Tibial artery (tissue), 4 donors: ENCODE measurements at places on chromosomes 16 and 17.

GRCh38 chr16:13289515-13289914 lies 388.1 kb downstream of the SHISA9 start:
- H3K27ac ChIP-seq = no peak overlapping the region
- no peak for DNase-seq
- no peaks in the 10 kb centered on the region for H3K4me1 ChIP-seq

DNA sequence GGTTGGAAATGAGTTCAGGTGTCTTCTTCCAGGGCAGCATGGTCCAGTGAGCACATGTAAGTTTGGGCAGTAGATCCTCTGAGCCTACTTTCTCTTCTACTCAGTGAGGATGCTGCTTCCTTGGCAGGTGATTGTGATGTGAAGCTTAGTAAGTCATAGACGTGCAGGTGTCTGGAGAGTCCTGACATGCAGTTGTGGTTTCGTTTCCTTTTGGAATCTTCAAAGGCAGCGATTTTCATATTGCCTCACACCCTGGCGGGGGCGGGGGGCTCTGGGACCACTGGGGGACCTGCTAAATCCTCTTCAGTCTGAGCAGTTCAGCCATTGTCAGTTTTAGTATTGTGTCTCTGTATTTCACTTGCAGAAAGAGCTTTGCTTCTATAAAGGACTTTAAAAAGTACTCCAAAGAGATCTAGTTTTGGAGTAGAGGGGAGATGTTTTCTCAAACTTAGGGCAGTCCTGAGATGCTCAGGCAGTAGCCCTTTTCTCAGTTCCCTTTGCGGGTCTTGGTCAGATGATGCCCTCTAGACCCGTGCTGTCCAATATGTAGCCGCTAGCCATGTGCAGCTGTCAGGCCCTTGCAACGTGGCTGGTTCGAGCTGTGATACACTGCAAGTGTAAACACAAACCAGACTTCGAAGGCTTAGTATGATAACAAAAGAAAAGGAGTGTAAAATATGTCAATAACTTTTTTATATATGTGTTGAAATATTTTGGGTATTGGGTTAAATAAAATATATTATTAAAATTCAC lies 4.0 kb upstream of the CDK5R1 start:
- H3K27ac ChIP-seq = peak overlapping the region; percentile 60
- H3K36me3 ChIP-seq = peaks cover 38% of the 10 kb centered on the region
- H3K4me1 ChIP-seq = peaks cover 35% of the 10 kb centered on the region
- H3K27me3 ChIP-seq = no peaks in the 10 kb centered on the region

- peak overlapping the region; percentile 47 for H3K4me3 ChIP-seq
- peak; percentile 77 for DNase-seq
- H3K4me1 ChIP-seq = peaks cover 37% of the 10 kb centered on the region
- no peaks in the 10 kb centered on the region for H3K36me3 ChIP-seq
- peak overlapping the region; percentile 70 for H3K27ac ChIP-seq
Measured at GRCh38 chr17:48024149-48025039, 13.2 kb downstream of the COPZ2 start.

GRCh38 chr16:52872731-52873130 lies 180.0 kb downstream of the CHD9NB start:
- H3K4me1 ChIP-seq = no peaks in the 10 kb centered on the region
- DNase-seq = no peak
- H3K36me3 ChIP-seq = no peaks in the 10 kb centered on the region
- no peak overlapping the region for H3K4me3 ChIP-seq
- H3K27ac ChIP-seq = no peak overlapping the region
- H3K27me3 ChIP-seq = no peaks in the 10 kb centered on the region

DNA sequence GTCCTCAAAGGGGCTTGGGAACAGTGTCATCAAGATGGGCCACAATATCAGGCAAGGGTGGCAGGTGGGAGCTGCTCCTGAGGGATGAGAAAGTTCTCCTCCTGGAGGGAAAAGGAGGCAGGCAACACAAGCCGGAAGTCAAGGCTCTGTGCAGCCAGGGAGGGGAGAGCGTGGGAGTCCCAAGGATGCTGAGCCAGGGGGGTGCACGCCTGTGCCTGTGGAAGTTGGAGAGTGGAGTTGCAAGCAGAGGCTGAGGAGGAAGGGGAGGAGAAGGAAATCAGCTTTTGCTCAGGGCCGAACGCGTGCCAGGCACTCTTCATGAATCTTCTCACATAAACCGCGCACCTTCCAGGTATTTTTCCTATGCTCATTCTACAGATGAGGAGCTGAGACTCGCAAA lies 7.4 kb upstream of the SLC13A2 start:
- H3K4me3 ChIP-seq = no peak overlapping the region
- H3K4me1 ChIP-seq = no peaks in the 10 kb centered on the region
- no peak for DNase-seq
- no peaks in the 10 kb centered on the region for H3K27me3 ChIP-seq

DNA sequence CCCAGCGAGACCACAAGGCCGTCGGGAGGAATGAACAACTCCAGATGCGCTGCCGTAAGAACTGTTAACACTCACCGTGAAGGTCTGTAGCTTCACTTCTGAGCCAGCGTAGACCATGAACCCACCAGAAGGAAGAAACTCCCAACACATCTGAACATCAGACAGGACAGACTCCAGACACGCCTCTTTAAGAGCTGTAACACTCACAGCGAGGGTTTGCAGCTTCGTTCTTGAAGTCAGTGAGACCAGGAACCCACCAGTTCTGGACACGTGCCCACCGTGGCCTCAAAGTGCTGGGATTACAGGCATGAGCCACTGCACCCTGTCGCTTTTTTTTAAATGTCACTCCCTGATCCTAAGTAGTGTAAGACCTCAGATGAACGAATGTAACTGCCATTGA lies 17.3 kb downstream of the KPNA2 start:
- H3K4me1 ChIP-seq = peaks cover 5% of the 10 kb centered on the region
- DNase-seq = no peak
- no peak overlapping the region for H3K4me3 ChIP-seq
- no peaks in the 10 kb centered on the region for H3K27me3 ChIP-seq
- H3K27ac ChIP-seq = no peak overlapping the region

DNA sequence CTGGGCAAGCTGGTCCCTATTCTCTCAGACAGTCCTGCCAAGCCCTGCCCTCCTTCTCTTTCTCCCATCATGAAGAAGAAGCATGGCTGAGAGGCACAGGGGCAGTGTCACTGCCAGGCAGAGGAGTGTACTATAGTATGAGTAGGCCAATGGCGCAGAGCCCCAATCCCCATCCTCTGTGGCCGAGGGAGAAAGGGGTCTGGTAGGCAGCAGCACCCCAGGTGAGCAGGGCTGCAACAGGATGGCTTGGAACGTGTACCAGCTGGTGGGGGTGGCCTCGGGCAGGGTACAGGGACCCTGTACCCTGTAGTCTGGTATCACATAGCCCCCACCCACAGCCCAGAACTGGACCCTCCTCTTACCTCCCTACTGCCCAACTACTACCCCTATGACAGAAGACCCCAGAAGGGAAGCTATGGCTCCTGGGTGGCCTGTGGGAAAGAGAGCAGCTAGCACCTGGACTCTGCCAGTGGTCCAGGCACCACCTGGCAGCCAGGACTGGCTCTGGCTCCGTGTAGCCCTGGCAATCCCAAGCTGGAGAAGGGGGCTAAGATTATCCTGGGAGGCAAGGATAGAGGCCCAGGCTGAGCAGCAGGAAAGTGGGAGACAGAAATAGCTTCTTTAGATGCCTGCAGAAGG lies 4.4 kb downstream of the SMARCD2 start:
- peak overlapping the region; percentile 99 for H3K27ac ChIP-seq
- H3K27me3 ChIP-seq = no peaks in the 10 kb centered on the region
- peak; percentile 72 for DNase-seq
- H3K4me1 ChIP-seq = peaks cover 67% of the 10 kb centered on the region

- no peak overlapping the region for H3K4me3 ChIP-seq
- no peaks in the 10 kb centered on the region for H3K27me3 ChIP-seq
- DNase-seq = no peak
Measured at GRCh38 chr16:56108724-56109123, 82.6 kb upstream of the GNAO1 start.

- no peak overlapping the region for H3K4me3 ChIP-seq
- H3K4me1 ChIP-seq = peaks cover 81% of the 10 kb centered on the region
- peak; percentile 72 for DNase-seq
Measured at GRCh38 chr16:11131706-11132105, 124.3 kb downstream of the SOCS1 start.

- H3K4me3 ChIP-seq = no peak overlapping the region
- no peaks in the 10 kb centered on the region for H3K4me1 ChIP-seq
- no peaks in the 10 kb centered on the region for H3K36me3 ChIP-seq
- H3K27ac ChIP-seq = no peak overlapping the region
Measured at GRCh38 chr16:14364386-14365199, 265.5 kb downstream of the PARN start.

GRCh38 chr17:73983621-73984400 lies 219.7 kb upstream of the RPL38 start:
- no peak overlapping the region for H3K4me3 ChIP-seq
- H3K4me1 ChIP-seq = no peaks in the 10 kb centered on the region
- H3K36me3 ChIP-seq = no peaks in the 10 kb centered on the region
- H3K27ac ChIP-seq = no peak overlapping the region
- H3K27me3 ChIP-seq = peaks cover 36% of the 10 kb centered on the region

DNA sequence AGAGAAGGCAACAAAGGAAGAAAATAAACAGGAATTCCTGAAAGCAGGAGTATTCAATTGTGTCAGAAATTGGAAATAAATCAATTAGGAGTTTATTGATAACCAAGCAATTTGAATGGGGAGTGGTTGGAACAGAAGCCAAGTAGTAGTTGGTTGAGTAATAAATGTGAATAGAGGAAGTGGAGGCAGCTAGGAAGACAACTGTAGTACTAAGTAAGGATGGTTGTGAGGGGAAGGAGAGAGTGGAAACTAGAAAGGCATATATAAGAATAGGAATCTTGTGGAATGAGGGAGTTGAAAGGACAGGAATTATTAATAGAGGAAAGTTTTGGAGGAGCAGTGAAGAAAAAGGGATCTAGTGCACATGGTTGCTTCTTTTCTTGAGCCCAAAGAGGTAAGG lies 34.4 kb downstream of the NFAT5 start:
- peaks cover 13% of the 10 kb centered on the region for H3K4me1 ChIP-seq
- no peaks in the 10 kb centered on the region for H3K36me3 ChIP-seq
- no peak overlapping the region for H3K27ac ChIP-seq
- H3K27me3 ChIP-seq = no peaks in the 10 kb centered on the region
- no peak overlapping the region for H3K4me3 ChIP-seq
